ENCODE measurements at places on chromosomes 5 and 9.

DNA sequence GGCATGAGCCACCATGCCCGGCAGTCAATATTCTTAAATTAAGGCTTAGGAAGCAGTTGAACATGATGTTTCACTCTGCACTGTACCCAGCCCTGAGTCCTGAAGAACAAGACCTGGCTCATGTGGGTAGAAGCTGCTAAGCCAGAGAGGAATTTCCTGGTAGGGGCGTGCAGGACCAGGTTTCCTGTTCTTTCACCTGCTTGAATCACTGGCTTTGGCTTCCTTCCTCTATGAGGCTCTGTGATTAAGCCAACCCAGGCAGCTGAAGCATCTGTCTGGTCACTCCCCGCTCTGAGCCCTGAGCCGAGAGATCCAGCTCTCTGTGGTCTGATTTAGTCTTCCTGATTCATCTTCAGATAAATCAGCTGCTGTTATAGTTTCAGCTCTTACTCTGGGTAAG lies 29.1 kb downstream of the CFAP77 start:
- no peak for DNase-seq

DNA sequence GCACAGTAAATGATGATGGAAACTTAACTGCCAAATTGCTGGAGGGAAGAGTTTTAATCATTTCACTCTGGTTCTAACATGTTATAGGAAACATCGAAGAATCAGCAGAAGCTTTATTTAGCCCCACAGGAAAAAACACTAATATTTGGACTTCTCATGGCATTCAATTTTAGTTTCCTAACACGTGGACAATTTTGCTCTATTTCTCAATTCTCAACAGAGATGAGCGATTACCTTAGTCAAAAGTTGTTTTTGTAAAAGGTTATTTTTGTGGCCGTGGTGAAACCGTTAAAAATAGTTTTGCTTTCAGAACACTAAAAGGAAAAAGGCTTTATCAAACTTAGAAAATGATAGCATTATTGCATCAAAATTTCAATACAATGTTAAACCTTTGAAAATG lies 235.2 kb downstream of the PLK2 start:
- DNase-seq, result no peak

DNA sequence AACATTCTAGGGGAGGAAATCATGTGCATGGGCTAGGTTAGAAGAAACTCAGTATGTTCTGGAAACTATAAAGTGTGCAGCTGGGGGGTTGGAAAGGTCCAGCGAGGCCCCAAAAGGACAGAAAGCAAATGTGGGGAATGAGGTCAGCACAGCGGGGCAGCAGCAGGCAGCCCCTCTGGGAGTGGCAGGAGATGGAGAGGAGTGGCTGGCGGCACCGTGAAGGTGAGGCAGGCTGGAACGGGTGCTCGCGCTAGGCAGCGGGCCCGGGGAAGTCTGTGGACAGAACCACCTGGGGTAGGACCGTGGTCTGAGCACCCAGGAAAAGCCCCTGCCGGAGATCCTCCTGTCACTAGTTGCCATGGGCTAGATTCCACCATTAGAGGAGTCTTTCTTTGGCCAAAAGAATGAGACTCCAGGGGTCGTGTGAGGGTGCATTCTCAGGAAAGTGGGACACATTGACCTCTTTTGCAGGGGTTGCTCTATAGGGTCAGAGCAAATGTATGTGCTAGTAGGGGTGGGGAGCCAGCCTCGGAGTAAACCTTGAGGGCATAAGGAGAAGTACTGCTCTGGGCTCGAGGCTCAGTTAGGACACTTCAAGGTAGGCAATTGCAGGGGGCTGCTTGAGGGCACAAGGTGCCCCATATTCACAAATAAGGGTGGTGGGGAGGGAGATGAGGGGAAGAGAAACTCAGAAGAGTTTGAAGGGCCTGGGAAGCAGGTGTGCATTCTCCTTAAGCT lies 61.2 kb downstream of the IL6ST start:
- no peak for DNase-seq

- no peak for DNase-seq
Measured at GRCh38 chr9:2363138-2363745, 258.3 kb upstream of the VLDLR start.

GRCh38 chr5:78638973-78639669 lies 9.5 kb downstream of the LHFPL2 start:
- no peak for DNase-seq

DNA sequence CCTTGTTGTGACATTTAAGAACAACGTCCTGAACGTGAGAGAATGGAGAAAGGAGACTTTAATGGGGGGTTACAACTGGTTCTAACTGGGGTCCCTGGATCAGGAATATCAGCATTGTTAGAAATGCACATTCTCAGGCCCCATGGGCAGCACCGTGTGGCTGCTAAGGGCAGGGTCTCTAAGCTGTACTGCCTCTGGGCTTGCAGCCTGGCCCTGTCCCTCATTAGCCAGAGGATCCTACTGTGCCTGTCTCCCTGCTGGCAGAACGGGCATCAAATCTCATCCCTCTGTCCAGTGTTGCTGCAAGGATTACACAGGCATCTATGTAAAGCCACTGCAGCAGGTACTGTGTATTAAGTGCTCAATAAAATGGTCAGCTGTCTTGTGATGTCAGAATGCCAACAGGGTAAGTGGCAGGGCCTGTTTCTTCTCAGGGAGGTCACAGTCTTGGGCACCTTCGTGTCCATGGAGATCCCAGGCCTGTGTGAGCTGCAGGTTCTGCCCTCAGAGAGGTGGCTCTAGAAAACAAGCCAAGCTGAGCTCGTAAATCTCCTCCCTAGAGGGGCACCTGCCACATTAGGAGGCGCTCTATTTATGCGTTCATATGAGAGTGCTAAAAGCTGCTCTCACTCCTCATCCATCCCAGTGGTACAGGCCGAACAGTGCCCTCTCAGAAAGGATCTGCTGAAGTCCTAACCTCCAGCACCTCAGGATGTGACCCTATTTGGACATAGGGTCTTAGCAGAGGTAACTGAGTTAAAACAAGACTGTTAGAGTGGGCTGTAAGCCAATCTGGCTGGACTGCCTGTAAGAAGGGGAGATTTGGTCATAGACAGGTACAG lies 210.5 kb downstream of the GADD45G start:
- DNase-seq, result no peak

DNA sequence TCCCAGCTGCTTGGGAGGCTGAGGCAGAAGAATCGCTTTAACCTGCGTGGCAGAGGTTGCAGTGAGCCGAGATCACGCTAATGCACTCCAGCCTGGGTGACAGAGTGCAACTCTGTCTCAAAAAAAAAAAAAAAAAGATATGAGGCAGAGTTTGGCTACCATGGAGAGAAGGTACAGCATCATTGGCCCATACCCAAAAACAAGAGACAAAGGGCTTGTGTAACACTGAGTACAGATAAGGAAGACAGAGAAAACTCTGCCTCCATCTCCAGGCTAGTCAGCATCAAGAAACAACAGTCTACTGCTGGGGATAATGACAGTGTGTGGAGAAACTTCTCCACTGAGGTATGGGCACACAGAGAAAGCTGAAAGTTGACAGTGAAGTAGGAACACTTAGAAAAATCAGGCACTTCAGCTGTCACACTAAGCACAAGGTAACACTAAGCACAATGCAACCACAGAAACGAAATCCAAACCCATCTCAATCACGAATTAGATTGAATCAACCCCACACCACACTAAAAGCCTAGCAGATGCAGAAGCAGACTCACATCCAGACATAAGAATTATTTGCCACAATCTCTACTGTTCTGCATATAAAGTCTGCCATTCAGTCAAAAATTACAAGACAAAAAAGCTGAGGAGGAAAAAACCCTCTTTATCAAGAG lies 10.5 kb downstream of the PJA2 start:
- no peak for DNase-seq

DNA sequence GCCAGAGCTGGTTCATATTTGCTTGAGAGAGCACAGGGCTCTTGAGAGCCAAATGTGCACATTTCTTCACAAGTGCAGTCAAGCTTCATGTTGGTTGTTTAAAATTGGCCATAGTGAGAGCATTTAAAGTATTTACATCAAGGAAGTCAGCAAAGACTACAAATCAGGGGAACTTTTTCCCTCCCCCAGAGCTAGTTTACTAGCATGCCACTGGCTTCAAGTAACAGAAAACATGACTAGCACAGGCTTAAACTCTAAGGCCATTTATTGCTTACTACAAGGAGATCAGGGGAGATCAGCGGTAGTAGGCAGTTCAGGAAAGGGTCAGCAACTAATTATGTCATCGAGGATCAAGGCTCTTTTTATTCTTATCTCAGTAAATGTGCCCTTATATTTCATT lies 11.0 kb upstream of the CCDC171 start:
- no peak for DNase-seq

DNA sequence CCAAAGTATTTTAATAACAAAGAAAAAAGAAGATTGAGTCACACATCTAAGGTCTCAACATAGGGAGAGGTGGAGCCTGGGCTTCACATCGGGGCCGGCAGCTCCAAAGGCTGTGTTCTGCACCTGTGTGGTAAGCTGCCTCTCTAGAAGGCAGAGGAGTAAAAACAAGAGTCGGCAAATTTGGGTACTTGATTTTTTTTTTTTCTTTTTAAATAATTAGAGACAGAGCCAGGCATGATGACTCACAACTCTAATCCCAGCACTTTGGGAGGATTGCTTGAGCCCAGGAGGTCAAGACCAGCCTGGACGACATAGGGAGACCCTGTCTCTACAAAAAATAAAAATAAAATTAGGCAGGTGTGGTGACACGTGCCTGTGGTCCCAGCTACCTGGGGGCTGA lies 4.7 kb downstream of the URM1 start:
- DNase-seq, result no peak

GRCh38 chr5:142386137-142387023 lies 61.6 kb upstream of the SPRY4 start:
- no peak for DNase-seq

- DNase-seq, result no peak
Measured at GRCh38 chr5:1011226-1011631, 2.6 kb downstream of the NKD2 start.

DNA sequence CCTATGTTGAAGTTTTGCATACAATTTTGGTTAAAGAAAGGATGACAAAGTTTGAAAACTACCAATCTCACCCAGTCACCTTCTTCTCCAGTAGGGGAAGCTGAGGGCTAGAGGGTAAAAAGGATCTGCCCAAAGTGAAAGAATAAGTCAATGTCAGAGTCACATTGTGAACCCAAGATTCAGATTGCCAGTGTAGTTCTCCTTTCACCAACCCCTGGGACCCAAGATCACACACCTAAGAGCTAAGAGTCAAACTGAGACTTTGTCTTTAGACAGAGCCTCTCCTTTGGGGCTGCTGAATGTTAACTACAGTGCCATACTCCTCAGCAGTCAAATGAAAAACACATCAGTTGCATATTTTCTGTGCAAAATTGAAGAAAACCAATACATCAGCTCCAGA lies 210.6 kb downstream of the ATP10B start:
- no peak for DNase-seq

- DNase-seq, result no peak
Measured at GRCh38 chr5:56003679-56004078, 8.9 kb upstream of the IL6ST start.

DNA sequence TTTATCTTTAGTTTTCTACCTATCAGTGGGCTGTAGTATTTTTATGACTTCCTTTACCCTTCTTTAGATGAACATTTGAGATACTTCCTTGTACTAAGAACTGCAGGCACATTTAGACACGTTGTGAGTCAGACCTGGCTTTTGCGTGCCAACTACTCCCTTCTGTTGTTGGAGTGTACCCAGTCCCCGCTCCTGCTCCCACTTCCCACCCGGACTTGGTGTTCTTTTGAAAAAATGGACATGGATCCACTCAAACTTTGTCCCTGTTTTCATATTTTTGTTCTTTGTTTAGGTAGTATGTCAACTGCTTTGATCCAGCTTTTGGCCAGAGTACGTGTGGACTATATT lies 60.7 kb downstream of the PARP8 start:
- no peak for DNase-seq

DNA sequence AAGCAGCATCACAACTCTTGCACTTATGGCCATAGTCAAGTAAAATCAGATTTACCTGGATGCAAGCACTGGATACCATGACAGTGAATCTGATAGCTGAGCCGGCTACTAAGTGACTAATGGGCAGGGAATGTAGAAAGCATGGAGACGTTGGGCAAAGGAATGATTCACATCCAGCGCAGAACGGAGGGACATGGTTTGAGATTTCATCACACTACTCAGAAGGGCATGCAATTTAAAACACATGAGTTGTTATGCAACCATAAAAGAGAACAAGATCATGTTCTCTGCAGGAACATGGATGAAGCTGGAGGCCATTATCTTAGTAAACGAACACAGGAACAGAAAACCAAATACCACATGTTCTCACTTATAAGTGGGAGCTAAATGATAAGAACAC lies 169.1 kb upstream of the PIK3R1 start:
- no peak for DNase-seq

DNA sequence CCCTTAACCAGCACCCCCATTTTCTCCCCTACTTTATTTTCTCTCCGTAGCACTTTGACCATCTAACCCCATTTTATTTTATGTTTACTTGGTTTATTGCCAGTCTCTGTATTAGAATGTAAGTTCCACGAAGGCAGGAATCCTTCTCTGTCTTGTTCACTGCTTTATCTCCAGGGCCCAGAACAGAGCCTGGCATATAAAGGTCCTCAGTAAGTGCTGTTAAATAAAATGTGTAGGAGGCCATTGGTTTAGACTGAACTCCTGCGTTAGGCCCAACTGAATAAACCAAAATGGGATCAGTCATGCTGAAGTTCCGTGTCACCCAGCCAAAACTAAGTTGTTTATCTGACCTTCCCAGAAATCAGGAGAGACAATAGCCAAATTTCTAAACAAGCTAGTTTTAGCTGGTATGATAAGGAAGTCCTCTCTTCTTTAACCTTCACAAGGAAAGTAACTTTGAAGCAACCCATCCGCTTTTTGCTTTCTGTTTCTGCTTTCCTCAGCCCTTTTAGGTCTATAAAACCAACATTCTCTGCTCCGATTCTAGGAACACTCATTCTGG lies 29.0 kb upstream of the CCNJL start:
- no peak for DNase-seq

DNA sequence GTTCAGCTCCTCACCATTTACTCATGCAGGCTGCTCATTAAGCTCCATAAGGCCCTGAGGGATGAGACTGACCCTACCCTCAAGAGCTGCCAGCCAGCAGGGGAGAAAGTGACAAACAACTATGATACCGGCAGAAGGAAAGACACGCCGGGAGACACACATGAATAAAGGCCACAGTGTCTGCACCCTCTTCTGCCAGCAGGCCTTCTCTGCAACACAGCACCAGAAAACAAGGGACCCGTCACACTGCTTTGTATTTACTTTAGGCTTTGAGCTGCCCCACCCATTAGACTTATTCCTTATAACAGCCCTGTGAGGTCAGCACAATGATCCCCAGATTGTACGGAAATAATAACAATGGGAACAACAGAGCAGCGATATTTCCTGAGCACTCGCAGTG lies 7.2 kb downstream of the GABBR2 start:
- DNase-seq, result no peak

GRCh38 chr9:12989669-12990068 lies 214.8 kb downstream of the LURAP1L start:
- DNase-seq, result no peak

GRCh38 chr5:140358738-140359310 lies 1.2 kb upstream of the SLC4A9 start:
- DNase-seq, result no peak

DNA sequence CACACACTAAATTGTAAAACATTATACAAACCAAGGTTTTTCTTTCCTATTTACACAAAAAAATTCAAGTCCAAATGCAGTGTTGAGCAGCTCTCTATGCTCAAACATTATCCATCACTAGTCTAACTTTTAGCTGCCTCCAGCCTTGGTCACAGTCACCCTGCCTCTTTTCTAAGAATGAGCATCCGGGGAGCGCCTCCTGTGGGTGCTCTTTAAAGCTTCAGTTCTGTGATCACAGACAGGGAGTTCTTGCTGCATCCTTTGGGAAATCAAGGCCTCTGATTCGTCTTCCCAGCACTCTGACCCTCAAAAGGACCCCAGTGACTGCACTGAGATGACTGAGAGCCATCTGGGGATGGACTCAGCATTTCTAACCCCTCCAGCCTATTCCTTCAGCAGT lies 289.6 kb downstream of the SEC61B start:
- no peak for DNase-seq

Measured in activated gamma-delta T cell treated with anti-CD3 and anti-CD28 coated beads, Interleukin-2, amount 50 U/mL, for 16 hours (primary cell).